ENCODE measurements at places on chromosomes 3 and 15.

DNA sequence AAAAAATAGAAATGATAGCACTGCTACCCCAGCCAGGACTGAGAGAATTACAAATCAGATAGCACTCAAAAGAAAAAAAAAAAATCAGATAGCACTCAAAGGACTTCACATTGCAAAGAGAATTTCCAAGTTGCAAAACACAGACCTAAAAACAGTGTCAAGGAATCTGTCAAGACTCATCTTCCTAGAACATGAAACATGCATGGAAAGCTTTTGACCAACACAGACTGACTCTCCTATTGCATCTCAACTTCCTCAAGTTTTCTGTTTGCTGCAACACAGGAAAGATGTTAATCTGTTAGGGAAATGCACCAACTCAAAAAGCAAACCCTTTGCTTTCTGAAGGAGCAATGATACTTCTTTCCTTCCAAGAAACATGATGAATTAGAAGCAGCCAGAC, 42.3 kb downstream of the RAB27A start:
- DNase-seq: no peak

DNA sequence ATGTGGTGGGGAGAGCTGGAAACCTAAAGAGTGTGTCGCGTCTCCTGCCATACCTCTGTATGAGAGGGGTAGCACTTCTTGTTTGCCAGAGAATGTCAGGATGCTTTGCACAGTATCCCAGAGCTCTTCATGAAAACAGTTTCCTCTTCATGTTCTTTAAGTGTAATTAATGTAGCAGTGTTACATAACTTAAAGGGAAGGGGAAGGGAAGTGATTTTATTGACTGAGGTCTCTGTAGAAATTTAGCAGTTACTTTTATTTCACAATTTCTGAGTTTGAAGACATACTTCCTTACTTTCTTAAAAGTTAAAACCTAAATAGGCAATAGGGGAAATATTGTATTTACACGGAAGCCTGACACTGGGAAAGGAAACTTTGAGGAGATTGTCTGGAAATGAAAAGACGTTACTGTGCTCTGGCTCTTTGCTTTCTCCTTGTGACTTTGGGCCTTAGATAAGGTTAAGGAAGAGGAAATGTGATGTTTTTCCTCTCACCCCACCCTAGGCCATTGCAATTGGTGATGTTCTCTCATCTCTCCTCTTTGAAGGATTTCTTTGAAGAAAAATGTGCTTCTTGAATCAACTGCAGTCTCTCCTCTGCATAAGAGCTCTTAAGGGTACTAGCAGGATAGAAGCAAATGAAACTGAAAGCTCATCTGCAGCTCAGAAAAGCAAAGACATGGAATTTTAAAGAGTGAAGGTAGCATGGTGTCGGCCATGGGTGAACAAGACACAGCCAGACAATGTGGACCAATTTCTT, 6.0 kb downstream of the NXPE3 start:
- DNase-seq: no peak

DNA sequence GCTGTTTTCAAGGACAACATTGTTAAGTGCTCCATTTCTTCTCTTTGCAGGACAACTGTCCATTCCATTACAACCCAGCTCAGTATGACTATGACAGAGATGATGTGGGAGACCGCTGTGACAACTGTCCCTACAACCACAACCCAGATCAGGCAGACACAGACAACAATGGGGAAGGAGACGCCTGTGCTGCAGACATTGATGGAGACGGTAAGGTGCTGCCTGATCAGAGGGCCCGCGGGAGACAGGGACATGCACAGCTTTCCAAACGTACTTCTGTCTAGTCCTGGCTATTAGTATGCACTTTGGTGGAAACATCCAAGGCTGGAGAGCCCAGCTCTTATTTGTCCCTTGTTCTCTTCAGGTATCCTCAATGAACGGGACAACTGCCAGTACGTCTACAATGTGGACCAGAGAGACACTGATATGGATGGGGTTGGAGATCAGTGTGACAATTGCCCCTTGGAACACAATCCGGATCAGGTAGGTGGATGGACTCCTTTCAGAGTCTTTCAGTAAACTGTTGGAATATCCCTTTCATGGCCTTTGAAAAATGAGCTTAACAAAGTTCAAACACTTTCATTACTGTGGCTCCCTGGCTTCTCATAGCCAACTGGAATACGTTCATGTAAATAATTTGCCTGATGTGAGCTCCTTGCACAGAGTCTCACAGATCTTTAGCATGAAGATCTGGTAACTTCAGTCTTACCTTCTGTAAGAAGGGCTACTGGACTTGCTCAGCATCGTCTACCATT, 10.4 kb downstream of the THBS1 start:
- DNase-seq: peak; percentile 42

DNA sequence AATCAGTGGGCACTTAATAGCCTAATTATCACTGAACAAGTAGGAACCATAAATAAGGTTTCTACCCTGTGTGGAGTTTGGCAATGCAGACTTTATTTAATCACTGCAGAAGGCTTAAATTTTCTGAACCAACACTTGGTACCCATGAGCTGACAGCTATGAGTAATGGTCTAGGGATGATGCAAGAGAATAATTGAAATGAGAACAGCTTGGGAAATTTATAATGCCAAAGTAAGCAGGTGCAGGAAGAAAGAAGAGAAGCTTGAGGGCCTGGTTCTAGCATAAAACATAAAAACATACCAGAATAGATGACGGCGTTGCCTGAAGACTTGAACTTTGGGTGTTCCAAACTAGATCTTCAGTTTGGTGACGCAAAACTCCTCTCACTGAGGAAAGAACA, 67.0 kb downstream of the IMPG2 start:
- no peak for DNase-seq

DNA sequence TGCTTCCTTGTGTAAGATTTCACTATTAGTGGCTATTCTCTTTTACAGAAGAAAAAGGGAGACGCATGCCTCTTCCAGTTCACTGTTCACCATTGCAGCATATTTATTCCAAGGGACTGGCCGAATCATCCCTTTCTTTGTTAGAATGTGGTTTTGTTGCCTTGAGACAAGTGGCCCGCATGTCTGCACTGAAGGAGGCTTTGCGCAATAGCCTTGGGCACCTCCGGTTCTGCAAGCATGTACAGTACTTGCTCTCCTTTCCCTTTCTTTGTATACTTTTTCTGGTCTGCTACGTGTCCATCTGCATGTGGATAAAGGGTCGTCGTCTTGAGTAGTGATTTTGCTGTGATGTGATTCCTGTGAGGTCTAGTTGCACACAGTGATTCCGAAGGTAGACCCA, 43.0 kb downstream of the FLNB start:
- DNase-seq: no peak

- DNase-seq: no peak
Observed at GRCh38 chr3:64109438-64109837, 86.1 kb upstream of the PSMD6 start.

DNA sequence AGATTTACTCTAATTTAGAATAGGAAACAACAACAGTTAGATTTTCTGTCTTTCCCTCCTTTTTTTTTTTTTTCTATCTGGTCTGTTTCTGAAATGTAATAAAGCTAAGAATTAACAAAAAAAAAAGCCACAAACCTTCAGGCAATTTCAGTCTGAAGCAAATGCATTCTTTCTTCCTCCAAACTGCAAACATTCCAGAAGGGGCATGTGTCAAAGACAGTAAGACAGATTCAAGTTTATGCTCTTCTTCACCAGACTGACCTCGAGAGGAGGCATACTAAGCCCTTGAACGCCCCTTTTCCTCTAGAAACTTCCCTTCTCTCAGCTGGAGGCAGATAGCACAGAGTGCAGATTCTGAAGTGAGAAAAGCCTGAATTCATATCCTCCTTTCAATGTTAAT, 654.6 kb upstream of the LMCD1 start:
- DNase-seq: no peak

DNA sequence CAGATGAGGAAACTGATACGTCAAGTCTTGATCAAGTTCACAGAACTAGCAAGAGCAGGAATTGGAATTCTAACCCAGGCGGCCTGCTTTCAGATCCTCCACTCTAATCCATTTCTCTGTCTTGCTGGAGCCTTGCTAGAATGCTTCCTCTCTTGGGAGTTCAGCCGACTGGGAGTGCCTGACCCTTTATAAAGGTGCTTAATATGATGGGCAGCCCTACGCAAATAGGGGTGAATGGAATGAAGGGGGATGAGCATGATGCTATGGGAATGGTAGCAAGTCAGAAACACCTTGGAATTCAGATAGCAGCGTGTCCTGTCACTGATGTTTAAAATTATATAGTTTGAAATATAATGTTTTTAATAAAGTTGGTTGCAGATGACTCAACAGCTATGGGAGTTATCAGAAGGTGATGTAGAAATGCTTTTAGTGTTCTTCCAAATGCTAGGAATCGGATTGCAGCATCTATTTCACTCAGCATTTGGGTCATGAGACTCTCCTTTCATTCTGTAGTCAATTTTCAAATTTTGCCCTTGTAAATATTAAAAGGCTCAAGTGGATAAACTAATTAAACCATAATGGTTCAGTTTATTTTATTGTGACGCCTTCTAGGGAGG, 150.7 kb downstream of the FNDC3B start:
- DNase-seq: no peak

DNA sequence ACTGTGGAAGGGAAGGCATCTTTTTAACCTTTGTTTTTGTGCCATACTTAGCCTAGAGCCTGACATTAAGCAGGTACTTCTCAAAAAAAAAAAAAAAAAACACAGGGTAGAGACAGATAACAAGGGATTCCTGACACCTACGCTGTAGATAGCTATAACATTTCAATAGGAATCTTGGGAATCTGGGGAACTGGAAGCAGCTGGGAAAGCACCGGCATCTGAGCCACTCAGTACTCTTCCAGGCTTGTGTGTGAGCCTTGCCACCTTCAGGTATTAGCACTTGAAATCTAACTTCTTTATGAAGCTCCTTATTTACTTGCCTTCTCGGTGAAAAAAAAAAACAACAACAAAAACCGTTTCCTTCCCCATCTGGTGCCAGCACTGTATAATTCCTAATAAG, 46.8 kb downstream of the PIK3CA start:
- DNase-seq: no peak

DNA sequence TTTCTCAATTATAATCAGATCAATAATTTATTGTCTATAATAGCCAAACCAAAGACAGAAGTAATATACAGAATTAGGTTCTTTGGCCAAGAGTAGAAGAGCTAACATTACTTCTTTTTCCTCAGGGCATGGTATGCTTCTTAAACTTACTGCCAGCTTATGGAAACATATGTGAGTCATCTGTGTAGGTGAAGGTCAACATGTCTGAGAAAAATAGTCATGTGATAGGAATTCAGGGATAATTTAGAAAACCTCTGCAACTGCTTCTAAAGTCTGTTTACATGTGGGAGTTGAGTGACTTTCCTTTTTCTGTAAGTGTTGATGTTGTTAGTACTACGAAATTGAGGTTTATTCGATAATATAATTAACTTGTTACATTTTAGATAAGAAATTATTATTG, 19.2 kb upstream of the MAP6D1 start:
- peak; percentile 59 for DNase-seq

GRCh38 chr3:65938676-65939075, 100.0 kb downstream of the MAGI1 start:
- DNase-seq: no peak

GRCh38 chr15:33515121-33515520, 204.4 kb downstream of the RYR3 start:
- no peak for DNase-seq

DNA sequence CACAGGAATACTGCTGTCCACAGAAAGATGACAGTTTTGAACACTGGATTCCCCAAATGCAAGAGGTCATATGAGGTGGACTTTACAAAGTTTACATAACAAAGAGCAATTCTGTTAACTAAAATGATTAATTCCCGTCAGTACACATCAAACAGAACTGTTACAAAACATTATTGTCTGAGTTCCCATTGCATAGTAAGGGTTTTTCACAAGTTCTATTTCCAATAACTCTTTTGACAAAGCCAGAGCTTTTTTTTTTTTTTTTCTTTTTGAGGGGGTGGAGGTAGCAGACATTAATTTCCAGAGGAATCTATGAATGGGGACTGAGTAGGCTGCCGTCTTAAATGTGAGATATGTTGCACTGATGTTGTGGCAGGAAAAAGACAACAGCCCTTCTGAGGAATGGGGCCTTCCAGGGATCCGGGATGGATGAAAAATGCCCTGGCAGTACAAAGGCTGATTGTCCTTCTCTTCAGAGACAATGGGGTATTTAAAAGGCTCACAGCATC, 178.1 kb upstream of the KBTBD8 start:
- no peak for DNase-seq

GRCh38 chr15:73781038-73781925, 28.1 kb upstream of the INSYN1 start:
- DNase-seq: no peak

DNA sequence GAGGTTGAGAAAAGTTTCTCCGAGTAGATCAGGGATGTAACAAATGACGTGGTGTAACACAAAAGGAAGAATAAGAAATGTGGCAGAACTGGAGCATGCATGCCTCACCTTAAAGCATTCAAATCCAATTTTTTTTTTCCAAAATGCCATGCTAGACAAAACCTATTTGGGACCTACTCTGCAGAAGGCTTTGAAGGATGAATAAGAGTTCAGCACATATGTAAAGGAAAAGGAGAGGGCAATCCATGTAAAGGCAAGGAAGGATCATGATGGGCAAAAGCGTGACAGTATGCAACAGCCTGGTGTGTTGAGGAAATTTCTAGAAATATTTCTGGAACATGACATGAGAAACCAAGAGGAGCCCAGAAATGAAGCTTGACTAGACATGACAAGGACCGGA, 116.4 kb downstream of the OXNAD1 start:
- no peak for DNase-seq

GRCh38 chr3:168405288-168405687, 309.6 kb upstream of the GOLIM4 start:
- no peak for DNase-seq

- DNase-seq: peak; percentile 34
Observed at GRCh38 chr3:73656241-73656890, 31.6 kb upstream of the PDZRN3 start.

GRCh38 chr15:61743345-61743909, 316.8 kb downstream of the VPS13C start:
- DNase-seq: no peak

- DNase-seq: peak; percentile 69
Observed at GRCh38 chr15:30953731-30954378, 37.6 kb downstream of the MTMR10 start.

DNA sequence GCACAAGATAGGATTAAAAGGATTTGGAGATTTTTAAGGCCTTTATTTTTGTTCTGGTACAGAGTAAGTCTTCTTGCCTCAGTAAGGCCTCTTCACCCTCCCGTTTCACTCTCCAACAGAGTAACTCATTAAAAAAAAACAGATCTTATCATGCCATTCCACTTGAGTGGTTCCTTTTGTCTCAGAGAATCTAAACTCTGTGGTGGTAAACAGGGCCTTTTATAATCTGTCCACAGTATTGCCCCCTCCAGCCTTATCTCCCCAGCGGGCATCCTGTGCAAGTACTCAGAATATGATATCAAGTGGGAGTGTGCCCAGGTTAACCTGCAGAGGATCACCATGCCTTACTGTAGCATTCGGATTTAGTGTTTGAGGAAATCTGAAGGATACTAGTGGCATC, 20.3 kb upstream of the ATOSA start:
- DNase-seq: no peak

DNA sequence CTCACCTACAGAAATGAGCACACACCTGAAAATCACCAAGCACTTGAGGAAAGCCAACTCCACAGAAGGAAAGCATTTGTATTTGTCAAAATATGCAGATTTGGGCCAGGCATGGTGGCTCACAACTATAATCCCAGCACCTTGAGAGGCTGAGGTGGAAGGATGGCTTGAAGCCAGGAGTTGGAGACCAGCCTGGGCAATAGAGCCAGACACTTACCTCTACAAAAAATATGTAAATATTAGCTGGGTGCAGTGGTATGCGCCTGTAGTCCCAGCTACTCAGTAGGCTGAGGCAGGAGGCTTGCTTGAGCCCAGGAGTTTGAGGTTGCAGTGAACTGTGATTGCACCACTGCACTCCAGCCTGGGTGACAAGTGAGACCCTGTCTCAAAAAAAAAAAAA, 12.3 kb downstream of the RLBP1 start:
- no peak for DNase-seq

All from AG04449 (cell line).